EL (cell line): ENCODE measurements at places on chromosomes 3 and 15.
A peak's percentile ranks its signal among the peaks of the same experiment; 100 is the strongest.

- DNase-seq = peak; percentile 3
Observed at GRCh38 chr15:81419332-81419943, 45.4 kb upstream of the TMC3 start.

DNA sequence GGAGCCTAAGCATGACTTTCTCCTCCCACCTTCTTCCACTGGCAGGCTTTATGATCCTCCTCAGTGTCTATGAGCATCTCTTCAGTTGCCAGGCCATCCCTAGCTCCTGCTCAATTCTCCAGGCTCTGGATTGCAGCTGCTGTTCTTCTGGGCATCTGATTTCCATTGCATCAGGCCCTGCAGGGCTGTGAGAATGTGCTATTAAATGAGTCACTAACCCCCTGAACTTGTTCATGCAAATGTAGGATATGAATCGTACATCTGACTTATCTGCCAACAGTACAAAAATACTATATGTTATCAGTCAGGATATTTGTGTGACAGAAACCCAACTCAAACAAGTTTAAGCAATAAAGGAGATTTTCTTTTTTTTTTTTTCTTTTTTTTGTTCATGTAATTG, 11.9 kb downstream of the GPR176 start:
- peak; percentile 93 for DNase-seq

- DNase-seq = peak; percentile 11
Observed at GRCh38 chr3:40490916-40491315, 14.0 kb downstream of the ZNF619 start.

DNA sequence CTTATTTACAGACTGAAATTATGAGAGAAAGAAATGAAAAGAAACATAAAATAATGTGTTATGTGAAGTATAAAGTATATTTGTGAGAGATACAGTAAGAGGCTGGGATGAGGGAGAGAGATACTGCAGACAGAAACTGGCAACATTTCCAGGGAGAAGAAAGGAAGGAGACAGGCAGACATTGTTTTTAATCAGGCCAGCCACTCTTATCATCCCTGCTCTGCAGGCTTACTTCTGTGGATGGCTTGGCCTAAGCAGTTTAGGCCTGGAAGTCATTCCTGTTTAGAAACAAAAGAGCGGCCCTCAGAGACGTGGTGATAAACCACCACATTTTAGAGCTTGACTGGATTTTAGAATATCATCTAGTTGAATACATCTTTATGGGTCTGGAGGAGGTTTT, 12.4 kb downstream of the PCCB start:
- no peak for DNase-seq

DNA sequence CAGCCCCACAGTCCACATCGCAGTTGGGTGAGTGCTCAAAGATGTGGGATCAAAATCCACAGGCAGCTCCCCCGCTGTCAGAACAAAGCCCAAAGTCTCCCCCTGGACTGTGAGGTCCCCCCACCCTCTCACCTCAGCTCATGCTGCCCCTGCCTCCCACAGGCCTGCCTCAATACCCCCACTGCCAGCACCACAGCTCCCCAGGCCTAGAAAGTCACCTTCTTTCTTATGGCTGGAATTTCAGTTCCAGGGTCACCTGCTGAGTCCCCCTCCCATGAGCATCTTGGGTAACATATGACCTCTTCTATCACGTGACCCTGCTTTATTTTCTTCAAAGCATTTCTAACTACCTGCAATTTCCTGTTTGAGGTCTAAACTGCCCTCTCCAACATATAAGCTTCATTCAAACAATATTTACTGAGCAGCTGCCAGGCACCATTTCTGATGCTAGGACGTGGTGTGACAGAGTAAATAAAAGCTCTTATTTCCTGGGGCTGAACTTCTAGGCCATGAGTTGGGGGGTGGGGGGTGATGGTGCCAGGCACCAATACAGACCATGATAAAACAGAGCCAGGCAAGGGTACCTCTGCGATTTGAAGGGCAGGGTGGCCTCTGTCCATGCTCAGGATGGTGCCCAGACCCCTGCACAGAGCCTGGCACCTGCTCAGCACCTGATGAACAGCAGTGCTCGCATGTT, 2.4 kb upstream of the TMEM89 start:
- no peak for DNase-seq

DNA sequence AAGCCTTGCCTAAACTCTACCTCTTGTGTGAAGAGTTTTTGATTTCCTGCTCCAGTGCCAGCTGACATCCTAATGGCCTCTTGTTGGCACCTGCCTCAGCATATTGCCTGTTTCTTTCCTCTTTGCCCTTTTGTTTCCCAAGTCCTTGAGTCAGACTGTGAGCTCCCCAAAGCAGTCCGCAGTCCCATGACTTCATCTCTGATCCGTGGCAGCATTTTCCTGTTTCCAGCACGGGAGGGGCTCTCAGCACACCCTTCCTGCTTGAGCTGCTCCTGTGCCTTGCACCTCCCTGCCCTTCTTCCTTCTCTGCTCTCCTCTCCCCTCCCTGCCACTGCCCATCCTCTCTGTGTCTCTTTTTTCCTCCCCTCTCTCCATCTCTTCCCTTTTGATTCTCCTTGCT, 179.6 kb downstream of the EPHB1 start:
- DNase-seq = no peak

DNA sequence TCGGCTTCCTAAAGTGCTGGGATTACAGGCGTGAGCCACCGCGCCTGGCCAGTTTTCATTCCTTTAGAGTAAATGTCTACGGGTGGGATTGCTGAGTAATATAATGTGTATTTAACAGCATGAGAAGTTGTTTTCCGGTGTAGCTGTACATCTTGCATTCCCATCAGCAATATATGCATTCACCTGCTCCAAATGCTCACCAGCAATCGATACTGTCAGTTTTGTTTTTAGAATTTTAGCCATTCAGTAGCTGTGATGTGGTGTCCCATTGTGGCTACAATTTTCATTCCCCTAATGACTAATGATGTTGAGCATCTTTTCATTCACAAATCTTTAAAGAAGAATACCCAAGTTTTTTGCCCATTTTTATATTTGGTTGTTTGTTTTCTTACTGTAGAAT, 134.8 kb upstream of the RGMA start:
- DNase-seq = no peak

DNA sequence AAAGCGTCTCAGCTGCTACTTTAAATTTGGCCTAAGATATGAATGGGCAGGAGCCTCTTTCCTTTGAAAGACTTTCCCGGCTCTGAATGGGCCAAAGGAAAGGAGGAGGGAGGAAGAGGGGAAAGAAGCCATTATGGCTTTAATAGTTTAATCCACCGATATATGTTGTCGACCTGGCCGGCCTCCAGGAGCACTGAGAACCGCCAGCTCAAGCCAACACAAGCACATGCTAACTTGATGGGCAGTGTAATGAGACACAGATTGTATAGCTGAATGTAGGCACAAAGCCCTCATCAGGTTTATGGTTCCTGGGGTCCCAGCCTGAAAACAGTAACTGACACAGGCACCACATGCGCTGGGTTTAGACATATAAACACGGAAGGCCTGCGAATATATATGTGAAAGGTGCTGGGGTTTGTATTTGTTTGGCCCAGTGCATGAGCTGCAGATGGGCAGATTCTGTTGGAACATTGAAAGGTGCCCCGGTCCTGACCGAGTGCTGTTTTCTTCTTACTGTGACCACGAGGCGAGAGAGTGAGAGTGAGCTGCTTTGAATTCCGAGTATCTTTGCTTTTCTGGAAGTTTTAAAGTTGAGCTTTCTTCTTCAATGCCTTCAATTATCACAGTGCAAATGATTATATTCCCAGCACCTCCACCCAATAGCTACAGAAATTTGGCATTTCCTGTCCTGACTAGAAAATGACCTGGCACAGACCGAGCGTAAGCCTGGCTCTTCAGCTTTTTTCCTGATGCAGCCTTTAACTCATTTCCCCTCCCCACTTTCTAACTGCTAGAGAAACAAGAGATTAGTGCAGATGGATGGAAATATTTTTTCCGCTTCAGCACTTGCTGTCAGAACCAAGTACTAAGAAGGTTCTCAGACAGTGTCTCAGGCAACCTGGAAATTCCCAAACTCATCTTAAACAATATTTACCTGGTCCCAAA, 267.3 kb downstream of the RORA start:
- no peak for DNase-seq

- DNase-seq = peak; percentile 99
Observed at GRCh38 chr3:197031315-197032285, 2.0 kb upstream of the MELTF start.

DNA sequence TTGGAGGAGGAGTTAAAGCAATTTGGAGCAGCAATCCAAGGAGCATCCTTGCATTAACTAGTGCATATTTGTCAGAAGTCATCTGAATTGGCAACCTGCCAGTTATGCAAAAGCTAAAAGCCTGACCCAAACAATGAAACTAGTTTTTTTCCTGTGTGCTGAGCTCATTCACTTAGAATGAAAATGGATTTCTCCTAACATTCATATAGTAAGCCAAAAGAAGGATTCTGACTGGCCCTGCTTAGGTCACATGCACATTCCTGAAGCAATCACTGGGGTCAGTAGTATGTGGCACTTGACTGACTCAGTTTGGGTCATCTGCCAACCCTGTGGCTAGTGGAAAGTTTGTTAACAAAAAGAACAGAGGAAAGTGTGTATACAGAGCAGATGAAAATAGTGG, 30.5 kb downstream of the OXSM start:
- peak; percentile 97 for DNase-seq

DNA sequence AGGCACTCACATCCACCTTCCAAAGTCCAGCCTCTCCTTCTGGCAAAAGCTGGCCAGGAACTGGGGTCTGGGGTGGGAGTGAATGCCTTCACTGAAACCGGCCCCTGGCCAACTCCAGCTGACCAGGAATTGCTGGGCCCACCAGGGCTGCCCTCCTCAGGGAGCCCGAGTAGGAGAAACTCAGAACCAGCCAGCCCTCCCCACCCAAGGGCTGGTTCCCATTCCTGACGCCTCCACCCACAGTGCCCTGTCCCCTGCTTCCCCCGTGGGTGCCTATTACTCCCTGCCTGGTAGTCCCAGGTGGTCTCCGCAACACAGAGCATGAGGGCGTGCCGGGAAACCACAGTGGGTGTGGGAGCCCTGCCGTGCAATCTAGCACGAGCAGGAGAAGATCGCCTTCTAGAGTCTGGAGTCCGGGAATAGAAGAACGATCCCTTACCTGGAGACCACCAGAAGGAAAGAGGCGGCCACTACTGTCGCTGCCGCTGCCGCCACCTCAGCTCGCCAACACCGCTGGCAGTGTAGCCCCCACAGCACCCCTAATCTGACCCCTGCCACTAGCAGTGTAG, 178.8 kb downstream of the POTEB3 start:
- DNase-seq = no peak

DNA sequence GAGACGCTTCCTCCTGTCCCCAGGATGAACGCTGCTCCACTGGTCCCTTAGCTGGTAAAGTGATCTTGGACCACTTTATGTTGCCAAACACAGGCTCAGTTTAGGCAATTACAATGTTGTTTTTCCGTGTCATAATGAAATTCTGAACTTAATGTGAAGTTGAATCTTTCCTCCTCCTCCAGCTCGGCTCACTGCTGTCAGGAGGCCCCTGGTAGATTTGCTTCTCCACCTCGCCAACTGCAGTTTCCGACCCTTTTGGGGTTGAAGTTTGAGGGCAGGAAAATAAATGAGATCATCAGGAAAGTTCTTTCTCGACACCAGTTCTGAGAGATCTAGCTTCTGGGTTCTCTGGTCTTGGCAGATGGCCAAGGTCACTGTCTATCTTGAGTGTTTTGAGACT, 27.8 kb downstream of the CFAP161 start:
- DNase-seq = no peak

GRCh38 chr15:30065025-30065801, 17.5 kb upstream of the GOLGA8J start:
- DNase-seq = peak; percentile 92

DNA sequence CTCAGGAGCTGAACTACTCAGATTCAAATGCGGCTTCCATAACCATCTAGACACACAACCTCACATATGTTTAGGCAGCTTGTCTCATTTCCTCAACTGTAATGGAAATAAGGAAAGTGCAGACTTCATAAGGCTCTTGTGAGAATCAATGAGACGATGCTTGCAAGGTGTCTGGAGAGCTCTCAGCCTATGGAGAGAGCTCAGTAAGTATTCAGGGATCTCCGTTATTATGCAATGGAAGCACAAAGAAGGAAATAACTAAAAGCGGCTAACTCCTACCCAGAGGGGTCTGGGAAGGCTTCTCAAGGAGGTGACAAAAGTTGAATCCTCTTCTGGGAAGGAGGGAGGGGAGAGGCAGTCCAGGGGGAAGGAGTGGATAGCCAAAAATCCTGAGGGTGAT, 50.1 kb upstream of the LIPC start:
- no peak for DNase-seq

GRCh38 chr15:86591994-86592735, 512.5 kb downstream of the AGBL1 start:
- DNase-seq = no peak

DNA sequence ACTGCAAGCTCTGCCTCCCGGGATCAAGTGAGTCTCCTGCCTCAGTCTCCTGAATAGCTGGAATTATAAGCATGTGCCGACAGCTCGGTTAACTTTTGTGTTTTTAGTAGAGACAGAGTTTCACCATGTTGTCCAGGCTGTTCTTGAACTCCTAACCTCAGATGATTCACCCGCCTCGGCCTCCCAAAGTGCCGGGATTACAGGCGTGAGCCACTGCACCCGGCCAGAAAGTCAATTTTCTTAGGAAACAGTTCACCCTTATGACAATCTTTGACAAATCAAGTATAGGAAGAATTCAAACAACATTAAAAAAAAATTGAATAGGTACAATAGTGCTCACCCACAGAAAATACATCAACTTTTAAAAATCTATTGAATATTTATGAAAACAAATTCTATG, 23.6 kb upstream of the DUT start:
- no peak for DNase-seq

- peak; percentile 85 for DNase-seq
Observed at GRCh38 chr15:64070965-64071851, 22.4 kb downstream of the CIAO2A start.

DNA sequence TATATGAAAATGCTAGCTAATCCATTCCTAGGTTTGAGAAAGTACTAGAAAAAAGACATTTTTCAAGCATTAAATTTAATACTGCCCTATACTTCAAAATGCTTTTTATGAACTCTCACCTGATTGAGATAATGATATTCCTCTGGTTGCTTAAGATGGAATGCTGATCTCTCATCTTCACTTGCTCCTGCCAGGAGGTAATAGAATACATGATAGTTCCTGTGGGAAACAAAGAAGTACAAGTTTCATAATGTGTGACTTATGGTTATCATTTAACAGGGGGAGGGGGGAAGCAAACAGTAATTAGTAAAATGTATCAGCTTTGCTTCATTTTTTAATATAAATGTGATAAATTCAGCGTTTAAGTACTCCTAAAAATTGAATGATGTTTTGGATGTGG, 97.2 kb downstream of the MYO9A start:
- DNase-seq = no peak

DNA sequence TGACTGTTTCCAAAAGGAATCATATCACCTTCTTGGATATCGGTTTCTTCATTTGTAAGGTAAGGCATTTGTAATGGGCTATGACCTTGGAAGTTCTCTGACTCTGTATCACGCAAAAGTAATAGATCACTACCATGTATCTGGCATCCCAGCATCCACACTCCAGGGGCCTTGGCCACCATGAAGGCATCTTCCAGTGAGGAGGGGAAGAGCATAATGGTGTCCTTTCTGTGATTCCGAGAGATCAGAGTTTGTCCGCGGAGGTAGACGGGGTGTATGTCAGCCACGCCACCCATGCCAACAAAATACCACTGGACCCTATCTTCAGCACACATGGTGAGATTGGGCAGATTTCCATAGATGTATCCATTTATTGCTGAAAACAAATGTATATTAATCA, 48.1 kb upstream of the CP start:
- no peak for DNase-seq
